GOT3 (cell line): ENCODE measurements at places on chromosomes 6 and 20.

- no peak for DNase-seq
These were observed 34.0 kb upstream of the YWHAB start for GRCh38 chr20:44851545-44851944.

DNA sequence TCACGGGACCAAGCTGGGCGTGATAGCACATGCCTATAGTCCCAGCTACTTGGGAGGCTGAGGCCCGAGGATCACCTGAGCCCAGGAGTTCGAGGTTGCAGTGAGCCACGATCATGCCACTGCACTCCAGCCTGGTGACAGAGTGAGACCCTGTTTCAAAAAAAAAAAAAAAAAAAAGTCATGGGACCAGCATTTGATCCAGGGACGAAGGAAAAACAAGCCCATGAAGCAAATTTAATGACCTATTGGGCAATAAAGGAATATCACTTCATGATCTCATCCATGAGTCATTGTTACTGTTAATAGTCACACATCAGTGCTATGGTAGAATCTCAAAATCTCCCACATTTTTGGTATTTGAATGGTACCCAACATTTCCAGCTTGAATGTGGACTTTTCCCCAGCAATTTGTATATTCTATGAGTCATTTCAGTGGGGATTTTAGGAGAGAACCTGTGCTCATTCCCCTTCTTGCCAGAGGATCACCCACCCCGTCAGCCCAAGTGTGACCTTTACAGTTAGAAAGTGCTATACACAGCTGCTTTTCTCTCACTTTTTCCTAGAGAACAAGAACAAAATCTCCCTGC, 8.5 kb upstream of the SOD2 start:
- no peak for DNase-seq

DNA sequence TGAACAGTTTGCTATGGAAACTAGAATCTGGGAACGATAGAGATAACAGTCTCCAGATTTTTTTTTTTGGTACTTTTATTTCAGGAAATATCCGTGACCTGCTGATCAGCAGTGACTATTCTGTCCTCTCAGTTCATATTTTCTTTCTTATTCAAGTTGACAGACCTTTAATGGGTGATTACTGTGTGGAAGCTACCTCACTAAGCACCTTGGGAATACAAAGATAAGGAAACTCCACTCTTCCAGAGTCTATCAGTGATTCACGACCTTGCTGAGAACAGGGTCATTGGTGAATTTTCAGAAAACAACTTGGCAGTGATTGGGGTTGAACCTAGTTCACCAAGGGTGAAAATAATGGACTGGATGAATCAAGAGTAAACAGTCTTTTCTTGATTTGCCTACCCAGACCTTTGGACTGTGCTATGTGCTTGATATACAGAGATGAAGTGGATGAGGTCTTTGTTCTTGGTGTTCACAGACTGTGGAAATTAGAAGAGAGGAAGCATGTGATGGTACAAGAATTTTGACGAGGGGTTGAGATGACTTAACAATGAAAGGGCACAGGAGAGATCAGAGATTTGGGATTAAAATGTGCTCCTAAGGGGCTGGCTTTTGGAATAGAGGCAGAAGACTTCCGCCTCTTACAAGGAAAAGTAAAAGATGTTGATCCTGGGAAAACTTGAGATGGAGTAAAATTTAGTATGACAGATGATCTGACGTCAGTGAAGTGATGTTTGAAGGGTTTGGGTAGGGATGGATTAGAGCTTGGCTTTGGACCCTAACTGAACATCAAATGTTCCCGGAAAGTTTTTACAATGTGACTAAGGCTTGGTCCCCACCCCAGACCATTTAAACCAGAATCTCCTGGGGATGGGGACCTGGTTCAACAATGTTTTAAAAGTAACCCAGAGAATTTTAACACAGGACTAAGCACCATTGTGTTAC, 1.2 kb downstream of the KAT14 start:
- no peak for DNase-seq

GRCh38 chr20:35275741-35276251, 2.1 kb downstream of the MMP24OS start:
- DNase-seq: no peak

DNA sequence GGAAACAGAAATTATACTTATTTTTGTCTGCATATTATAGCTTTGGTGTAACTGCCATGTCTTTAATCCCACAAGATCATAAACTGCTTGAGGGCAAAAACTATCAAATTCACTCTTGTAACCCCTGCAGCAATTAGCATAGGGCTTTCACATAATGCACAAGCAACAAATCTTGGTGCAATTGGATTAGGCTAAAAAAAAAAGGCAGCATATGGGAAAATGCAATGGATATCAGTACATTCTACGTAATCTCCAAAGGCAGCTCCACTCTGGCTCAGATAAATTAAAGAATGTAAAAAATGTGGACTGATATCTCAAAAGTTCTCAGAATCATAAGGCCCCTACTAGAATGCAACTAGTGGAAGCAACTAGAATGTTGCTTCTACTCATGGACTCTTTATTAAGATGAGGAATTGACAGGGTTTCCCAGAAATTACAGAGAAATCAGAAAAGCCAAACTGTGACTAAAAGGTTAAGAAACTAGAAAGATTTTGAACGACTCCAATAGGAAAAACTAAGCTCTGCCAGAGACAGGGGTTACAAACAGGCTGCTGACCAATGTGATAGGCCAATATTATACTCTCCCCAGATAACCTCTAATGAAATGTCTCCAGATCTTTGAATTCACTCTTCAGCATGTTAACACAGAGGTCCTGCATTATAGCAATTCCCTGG, 55.0 kb downstream of the FILIP1 start:
- DNase-seq: no peak

DNA sequence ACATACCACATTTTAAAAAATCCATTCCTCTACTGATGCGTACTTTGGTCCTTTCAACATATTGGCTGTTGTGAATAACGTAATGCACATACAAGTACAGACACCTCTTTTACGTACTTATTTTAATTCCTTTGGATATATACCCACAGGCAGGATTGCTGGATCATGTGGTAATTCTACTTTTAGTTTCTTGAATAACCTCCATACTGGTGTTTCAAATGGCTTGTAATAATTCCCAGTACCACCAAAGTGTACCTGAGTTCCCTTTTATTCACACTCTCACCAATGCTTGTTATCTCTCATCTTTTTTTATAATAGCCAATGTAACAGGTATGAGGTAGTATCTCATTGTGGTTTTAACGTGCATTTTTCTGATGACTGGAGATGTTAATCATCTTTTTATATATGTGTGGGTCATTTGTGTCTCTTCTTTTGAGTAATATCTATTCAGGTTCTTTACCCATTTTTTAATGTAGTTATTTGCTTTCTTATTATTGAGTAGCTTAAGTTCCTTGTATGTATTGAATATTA, 191.9 kb downstream of the ADGB start:
- DNase-seq: no peak

GRCh38 chr6:53666271-53666626, 693 bp upstream of the KLHL31 start:
- no peak for DNase-seq

- no peak for DNase-seq
These were observed 24.6 kb downstream of the DST start for GRCh38 chr6:56618050-56618449.
